ENCODE measurements at places on chromosomes 5 and 9. TPM values are rescaled to one million over a fixed set of nuclear protein-coding genes. Genes with fewer than 3 reads are reported as not detected.

The IL9 gene
- not detected for total RNA-seq

The PDE6A gene
- not detected for total RNA-seq

The FGF10 gene
- total RNA-seq = 1.3 TPM

The PLK2 gene
- total RNA-seq = 22.5 TPM

DNA sequence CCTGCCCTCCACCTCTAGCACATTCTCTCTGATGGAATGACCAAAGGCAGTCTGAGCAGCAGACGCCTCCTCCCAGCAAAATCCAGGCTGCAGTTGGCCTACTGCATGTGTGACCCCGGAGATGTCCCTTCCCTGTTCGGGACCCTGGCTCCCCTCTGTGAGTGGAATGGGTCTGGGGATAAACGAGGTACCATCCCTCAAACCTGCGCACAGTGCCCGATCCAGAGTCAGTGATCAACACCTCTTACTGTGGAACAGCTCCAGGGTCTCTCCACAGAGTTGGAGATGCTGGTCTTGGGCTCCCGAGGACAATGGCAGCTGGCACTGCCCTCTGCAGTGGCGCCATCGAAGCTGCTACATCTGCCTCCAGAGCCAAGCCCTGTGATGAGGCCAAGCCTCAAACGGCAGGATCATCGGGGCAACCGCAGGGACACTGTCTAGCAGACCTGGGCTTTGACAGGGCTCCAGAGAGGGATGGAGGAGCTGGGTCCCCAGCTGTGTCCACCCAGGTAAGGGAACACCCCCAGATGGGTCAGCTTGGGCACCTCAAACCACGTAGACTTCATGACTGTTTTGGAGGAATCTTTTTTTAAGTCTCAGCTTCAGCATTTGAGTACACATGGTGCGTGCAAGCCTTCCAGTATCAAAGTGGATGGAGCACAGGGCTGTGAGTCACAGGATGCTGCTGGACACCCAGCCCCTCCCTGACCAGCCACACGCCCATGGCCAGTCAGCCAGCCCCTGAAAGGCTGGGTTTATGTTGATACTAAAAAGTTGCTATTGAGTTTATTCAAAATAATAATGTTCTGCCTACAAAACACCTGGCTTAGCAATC lies 13.0 kb downstream of the MED10 start:
- DNase-seq = no peak

GRCh38 chr5:2797160-2797559 lies 45.7 kb upstream of the IRX2 start:
- DNase-seq = no peak

DNA sequence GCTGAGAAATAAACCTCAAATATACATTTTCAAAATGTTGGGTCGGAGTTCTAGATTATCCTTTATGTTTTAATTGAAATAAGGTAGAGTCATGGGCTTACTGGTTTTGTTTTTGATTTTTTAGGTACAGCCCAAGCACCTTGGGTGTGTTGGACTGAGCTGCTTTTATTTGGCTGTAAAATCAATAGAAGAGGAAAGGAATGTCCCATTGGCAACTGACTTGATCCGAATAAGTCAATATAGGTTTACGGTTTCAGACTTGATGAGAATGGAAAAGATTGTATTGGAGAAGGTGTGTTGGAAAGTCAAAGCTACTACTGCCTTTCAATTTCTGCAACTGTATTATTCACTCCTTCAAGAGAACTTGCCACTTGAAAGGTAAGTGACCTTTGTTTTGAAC lies 3.6 kb downstream of the CCNG1 start:
- no peak for DNase-seq

- no peak for DNase-seq
Measured at GRCh38 chr5:120683580-120683979, 219.5 kb downstream of the PRR16 start.
